NCI-H524 treated with DMSO at 0.1 percent for 48 hours (cell line): ENCODE measurements at places on chromosomes 2 and 18.

DNA sequence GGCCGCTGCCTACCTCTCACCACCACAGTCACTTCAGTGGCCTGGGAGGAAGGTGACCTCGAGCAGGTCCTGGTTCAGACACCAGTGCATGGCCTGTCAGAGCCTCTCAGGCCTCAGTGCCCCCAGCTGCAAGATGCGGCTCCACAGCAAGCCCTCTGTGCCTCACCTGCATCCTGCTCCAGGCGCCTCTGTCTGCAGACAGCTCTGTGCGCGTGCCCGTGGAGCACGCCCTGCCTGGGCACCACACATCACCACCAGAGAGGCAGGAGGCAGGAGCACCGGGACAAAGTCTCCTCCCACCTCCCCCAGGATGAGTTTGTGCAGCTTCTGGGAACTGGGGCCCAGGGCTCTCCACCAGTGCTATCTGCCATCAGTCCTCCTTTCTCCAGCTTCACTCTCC, 98.7 kb downstream of the TFCP2L1 start:
- DNase-seq: no peak

GRCh38 chr2:212032032-212032431, 506.6 kb downstream of the ERBB4 start:
- no peak for DNase-seq

GRCh38 chr2:98412751-98413458, 31.8 kb upstream of the INPP4A start:
- no peak for DNase-seq

- no peak for DNase-seq
Measured at GRCh38 chr2:42132191-42132965, 36.8 kb upstream of the EML4 start.
